ENCODE measurements at places on chromosomes 13 and 19.

DNA sequence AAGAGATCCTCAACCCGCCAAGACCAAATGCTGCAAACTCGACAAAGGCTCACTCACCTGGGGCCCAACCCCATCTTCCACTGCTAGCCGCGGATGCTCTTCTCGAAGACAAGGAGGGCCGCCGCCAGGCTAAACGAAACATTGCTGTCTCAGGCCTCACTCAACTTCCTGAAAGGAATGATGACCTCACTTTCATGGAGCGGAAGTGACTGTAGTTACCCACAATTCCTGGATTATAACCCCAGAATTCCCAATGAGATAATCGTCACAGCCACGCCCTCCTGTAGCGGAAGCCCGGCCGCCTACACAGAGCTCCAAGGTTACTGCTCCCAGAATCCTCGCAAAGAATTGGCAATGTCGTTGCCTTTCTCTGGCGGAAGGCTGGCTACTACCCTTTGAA, 10.5 kb upstream of the ZNF112 start:
- no peak for DNase-seq
- no peak overlapping the region for H3K4me3 ChIP-seq
- H3K27me3 ChIP-seq = no peaks in the 10 kb centered on the region

- no peaks in the 10 kb centered on the region for H3K36me3 ChIP-seq
- DNase-seq = no peak
- H3K27ac ChIP-seq = no peak overlapping the region
Observed at GRCh38 chr13:101703838-101704237, 251.4 kb downstream of the ITGBL1 start.

DNA sequence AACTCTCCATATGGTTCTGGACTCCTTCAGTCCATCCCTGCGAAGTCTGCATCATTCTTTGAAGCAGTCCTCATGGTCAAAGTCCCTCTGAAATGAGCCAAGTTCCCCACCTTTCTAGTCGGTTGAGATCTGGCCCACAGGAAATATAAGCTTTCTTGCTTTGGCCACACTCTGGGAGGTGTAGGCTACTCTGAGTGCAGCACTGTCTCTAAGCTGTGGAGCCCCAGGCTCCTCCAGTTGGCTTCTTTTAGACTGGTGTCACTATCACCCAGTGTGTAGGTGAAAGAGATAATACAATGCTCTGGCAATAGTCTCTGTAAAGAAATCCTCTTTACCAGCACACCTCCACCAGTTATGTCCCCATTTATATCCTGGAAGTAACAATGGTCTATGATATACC, 486.5 kb upstream of the KLF12 start:
- no peaks in the 10 kb centered on the region for H3K36me3 ChIP-seq
- H3K4me1 ChIP-seq = no peaks in the 10 kb centered on the region
- H3K4me3 ChIP-seq = no peak overlapping the region
- H3K27me3 ChIP-seq = no peaks in the 10 kb centered on the region

DNA sequence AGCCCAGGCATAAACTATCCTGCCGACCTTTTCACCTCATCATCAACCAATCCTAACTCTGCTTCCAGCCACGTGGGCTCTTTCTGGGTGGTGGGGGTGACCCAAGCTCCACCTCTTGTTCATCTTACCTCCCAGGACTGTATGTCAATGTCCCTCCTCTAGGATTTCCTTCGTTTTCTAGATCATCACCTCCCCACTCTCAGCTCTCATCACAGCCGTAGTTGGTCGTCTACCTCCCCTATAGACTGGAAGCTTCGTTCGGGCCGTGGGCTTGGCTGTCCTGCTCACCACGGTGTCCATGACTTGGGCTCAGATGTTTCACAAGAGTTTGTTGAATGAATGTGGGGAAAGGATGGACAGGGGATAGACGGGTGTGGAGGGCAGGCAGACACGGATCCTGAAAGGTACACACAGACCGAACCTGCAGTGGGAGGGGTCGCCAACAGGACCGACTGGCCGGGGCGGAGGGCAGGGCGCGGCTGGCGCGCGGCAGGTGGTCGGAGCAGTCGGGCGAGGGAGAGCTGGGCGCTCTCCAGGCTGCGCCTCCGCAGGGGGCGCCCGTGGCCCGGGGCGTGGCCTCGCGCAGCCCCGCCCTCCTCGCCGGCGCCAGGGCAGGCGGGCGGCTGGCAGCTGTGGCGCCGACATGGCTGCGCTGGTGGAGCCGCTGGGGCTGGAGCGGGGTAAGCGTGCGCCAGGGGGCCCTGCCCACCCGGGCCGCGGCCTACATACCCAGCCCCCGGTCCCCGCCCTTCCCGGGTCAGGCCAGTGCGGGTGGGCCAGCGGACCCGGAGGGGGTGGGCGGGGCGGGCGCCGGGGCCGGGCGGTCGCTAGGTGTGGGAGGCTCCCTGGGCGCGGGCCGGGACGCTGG, at the start of gene LIN7B:
Gene LIN7B (plus strand): TSS at position 609 of the 868 bp plus-strand sequence. CDS start 35 bp downstream, at position 644.
- DNase-seq = peak; percentile 86
- H3K27ac ChIP-seq = peak within 1 kb of the TSS; percentile 72

DNA sequence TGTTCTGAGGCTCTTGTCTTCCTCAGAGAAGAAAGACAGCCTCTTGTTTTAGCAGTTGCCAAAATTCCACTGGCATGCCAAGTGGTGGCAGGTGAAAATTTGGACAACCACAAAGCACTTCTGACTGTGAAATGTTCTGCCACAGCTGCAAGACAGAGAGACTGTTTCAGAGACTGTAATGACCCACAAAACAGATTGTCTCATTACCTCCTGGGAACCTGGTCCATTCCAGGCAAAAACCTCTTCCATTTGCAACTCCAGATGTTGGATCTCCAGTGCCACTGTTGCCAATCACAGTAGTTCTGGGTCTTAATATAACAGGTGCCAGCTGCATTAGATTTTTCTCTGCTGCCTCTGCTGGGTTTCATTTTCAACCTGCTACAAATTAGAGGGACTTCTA, 911.5 kb downstream of the UQCRFS1 start:
- no peak overlapping the region for H3K27ac ChIP-seq
- no peaks in the 10 kb centered on the region for H3K27me3 ChIP-seq
- H3K4me1 ChIP-seq = no peaks in the 10 kb centered on the region
- DNase-seq = no peak
